Activated CD8-positive, alpha-beta memory T cell treated with anti-CD3 and anti-CD28 coated beads, Interleukin-2, amount 50 U/mL, for 4 hours (primary cell): ENCODE measurements at places on chromosomes 4 and X.

DNA sequence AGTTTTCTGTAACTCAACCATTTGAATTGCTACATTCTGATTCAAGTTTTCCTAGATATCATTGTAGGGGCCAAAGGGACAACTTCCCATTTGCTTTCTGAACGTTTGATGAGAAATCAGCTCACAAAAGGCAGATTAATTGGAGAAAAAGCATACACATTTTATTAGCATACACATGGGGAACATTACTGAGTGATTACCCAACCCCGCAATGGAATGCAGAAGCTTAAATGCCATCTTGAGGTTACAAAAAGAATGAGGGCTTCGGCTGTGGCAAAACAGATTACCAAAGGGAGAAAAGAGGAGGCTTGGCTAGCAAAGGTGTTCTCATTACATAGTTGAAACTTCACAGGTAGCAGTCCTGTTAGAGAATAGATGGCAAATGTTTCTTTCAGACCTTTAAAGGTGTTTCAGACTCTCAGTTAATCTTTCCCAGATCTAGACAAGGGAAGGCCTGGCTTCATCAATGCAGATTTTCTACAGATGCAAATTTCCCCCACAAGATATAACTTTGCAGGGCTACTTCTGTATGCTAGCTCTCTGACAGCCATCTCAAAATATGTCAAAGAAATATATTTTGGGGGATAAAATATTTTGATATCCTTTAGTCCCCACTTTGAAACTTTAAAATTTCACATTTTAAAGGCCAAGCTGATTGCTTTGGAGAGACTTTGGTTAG is 26.5 kb upstream of the HERC6 start:
- DNase-seq: no peak

DNA sequence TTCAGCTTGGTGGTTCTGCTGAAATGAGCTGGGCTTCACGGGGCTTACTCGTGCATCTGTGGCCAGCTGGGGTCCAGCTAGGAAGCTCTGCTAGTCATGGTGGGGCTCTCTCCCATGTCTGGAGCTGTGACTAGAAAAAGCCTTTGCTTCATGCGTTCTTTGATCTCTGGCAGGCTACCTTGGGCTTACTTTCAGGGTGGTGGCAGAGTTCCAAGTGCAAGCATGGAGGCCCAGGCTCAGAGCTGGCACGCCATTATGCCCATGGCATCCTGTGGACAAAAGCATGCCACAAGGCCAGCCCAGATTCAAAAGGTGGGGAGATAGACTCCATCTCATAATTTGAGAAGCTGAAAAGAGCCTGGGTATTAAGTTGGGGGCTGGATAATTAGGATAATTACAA is 55.4 kb upstream of the GBA3 start:
- DNase-seq: no peak

DNA sequence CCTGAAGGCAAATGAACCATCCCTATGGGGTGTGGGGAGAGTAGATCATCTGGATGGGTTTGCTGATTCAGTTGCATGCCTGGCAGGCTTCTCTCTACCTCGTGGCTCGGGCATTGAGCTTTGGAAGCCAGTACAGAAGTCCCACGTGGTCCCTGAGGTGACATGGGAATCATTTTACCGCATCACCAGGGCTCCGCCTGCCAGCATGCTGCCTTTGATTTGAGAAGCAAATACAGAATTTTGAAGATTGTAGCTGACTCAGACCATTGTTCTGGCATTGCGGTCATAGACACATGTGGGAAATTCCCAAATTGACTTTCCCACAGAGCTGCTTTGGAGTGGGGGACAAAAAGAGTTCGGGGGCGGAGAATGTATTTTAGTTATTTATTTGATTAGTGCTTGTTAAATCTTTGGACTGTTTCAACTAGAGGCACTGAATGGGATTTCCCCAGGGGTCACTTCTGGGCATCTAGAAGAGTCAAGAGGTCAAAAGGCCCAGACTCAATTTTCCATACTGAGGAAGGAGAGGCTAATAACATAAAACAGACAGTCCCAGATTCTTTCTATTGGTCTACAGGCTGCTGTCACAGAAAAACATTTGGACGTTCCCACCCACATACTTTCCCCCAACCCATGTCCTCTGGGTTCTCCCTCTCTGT is 79.3 kb downstream of the NHSL2 start:
- DNase-seq: no peak

DNA sequence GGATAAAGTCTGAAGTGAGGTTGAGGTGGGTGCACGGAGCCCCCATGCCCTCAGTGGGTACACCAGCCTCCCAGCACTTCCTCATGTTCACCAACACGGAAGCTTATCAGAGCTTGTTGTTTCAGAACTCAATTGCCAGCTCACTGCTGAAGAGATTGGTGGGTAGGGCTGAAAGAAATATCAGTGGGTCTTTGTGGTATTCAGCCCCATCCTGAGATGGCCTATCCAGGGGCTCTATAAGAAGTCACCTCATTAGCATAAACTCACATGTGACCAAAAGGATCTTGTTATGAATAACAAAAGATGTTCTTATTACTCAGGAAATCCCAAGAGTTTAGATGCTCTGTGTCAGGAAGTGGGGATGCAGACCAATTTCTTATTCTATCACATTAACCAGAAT is 177.3 kb downstream of the ARHGAP10 start:
- no peak for DNase-seq

DNA sequence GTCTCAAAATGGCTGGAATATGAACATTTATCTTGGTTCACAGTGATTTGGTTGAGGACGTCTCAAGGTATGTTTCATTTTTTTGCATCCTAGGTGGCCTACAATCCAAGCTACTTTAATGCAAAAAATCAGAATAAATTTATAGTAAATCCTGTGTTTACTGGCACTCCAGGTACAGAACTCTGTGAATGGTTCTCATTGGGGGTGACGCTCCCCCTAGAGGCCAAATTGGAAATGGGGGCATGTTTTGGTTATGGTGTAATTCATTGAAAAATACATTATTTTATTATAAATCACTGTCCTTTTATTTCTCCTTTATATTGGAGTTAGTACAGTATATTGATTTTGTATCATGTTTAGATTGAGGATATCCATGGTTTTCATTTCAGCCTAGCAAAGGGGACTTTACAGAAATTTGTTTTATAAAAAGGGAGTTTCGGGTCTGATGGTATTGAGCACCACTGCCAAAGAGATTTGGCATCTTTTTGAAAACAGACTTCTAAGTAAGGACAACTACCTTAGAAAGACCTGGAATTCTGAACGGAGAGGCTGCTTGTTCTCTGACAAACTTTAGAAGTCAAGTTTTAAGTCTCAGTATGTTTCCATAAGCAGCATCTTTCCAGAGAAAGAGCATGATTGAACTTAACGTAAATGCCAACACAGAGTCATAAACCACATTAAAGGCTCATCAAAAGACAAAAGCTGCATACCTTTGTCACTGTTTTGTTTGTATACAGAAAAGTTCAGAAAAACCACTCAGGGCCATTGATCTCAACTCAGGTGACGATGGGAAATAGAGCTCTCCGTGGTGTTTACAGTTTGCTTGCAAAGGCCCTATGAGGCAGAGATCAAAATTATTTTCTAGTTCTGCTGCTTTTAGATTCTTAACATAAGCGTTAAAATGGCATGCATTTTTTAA is 19.4 kb downstream of the MTM1 start:
- DNase-seq: peak; percentile 63

DNA sequence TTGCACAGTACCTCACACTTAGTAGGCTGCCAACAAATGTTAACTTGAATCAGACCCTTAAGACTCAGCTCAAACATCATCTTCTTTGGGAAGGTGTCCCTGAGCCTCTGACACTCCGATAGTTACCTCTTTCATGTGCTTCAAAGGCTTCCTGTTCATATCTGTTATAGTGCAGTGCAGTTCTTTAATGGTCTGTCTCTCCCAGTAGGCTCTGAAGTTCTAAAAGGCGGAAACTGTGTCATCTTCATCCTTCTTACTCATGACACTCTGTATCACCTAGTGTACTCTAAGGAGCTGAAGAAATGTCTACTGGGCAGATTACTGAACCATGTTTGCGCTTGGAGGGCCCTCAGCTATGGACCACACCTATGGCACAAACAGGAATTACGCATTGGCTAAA is 2.1 kb upstream of the DIAPH2 start:
- no peak for DNase-seq

DNA sequence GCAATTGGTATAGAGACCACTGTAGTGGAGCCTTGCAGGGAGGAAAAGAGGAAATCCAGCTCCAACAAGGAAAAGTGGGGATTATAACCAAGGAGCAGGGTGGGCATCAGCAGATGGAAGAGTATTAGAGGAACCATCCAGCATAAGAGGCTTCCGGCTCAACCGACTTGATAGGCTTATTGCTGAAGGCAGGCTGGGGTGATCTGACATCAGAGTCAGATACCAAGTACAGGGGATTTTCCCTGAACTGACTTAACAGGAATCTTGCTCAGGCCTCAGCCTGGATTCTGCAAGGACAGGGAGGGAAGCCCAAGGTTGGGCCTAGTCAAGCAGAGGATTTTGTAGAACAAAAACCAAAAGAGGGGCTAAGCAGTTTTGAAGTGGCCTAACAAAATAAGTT is 129.6 kb downstream of the DCLK2 start:
- DNase-seq: no peak

DNA sequence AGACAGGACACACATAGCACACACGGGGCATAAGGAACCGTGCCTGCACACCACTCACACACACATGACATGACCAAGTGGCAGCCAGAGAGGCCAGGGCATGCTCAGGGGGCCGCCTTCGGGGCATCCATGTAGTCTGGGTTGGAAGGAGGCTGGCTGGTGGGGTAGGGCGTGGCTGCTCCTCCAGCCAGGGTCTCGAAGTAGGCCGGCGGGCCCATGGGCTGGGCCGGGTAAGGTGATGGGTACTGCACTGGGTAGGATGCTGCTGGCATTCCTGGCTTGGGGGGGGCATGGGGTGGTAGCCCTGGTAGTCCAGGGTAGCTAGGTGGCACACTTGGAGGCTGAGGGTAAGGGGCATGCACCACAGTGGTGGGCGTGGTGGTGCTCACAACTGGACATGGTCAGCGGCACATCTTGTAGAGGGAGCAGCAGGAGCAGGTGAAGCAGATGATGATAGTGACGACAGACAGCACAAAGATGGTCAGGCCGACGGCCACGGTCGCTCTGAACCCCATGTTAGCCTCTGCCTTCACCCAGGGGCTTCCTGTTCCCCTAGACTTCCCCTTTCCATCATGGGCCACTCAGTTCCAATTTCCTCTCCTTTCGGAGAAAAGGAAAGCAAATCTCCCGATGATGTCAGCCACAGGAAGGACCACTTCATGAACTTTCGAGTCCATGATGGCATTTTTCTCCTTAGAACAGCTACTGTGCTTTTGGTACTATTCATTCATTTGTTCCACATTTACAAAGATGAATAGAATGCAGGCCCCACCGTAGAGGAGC is 10.9 kb upstream of the DDX3X start:
- no peak for DNase-seq

DNA sequence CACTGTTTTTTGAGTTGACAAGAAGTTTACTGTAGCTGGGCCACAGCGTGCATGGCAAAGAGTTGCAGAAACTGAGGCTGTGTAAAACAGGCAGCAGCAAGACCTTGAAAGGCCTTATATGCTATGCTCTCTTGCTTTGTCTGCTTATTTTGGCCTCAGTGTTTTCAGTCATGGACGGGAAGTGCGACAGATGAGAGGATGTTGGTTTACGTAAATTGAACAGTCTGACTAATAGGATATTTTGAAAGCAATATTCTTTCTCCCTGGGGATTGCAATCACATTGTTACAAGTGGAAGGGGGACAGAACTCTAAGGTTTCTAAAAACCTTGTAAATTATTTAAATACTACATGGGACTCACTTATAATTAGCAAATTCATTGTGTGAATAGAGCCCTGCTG is 32.2 kb upstream of the MAGEA10 start:
- no peak for DNase-seq

- no peak for DNase-seq
Observed at GRCh38 chrX:66042307-66043077, 2.6 kb upstream of the VSIG4 start.

- DNase-seq: no peak
Observed at GRCh38 chrX:134416087-134416486, 43.9 kb upstream of the HPRT1 start.

DNA sequence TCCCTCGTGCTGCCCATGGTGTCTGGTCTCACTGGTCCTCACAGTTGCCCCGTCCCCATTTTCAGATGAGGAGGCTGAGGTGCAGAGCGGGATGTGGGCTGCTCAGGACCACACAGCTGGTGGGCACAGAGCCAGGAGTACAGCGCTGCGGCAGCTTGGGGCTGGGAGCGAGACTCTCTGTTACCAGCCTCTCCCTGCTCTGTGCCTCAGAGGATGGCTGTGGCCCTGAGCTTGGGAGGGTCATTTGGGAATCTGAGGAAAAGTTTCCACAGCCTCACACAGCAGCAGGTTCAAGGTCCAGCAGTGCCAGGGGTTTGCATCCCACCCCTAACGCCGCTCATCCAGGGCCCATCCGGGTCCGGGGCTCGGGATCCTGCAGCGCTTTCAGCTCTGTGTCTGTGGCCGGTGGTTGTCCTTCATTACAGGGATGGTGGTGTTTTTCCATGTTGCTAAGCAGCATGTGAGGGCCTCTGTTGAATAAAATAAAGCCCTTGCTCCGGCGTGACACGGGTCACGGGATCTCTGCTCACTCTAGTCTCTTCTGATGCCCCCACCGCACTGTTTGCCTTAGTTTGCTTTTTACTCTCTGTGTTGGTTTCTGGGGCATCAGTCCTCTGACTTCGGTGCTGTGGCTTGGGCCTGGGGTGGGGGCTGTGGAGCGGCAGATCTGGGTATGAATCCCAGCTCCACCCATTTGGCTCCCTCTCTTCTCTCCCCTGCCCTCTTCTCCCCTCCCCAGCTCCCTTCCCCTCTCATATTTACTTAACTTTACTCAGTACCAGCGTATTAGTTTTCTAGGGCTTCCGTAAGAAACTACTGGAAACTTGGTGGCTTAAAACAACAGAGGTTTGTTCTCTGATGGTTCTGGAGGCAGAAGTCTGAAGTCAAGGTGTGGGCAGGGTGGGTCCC is 6.5 kb downstream of the WFS1 start:
- no peak for DNase-seq

DNA sequence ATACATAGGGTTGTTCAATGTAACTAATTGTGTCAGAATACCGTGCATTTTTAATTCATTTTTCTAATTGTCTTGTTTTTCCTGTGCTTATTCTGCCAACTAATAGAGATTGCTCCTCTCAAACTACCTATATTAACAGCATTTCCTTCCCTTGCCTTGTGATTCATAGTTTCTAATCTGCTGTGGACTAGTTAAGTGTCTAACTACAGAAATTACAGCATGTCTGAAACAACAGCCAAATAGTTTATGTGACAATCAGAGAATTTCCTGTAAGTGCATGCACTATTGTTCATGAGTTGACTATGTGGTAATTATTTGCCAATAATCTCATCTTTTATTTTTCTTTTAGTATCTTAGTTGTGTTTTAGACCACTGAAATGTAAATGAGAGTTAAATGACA is 4.1 kb upstream of the SEC24B start:
- DNase-seq: no peak

- DNase-seq: no peak
Observed at GRCh38 chr4:137960371-137961050, 281.6 kb downstream of the SLC7A11 start.

DNA sequence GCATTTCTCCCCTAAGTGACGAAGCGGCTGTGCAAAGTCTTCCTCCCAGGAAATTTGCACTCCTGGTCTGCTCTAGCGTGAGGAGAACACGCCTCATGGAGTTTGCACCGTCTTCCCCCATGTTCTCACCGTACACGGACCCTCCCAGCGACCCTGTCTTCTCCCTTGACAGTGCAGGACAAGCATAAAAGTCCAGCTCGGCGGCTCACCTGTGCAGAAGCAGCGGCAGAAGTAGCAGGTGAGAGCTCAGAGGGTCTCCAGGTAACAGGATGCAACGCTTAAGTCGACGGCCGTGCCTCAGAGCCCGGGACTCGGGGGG is 314 bp downstream of the P2RY8 start:
- DNase-seq: no peak

- no peak for DNase-seq
Observed at GRCh38 chr4:147493307-147493706, 12.4 kb downstream of the EDNRA start.

GRCh38 chr4:109111031-109111430 is 191.4 kb downstream of the COL25A1 start:
- no peak for DNase-seq
